ENCODE measurements at places on chromosomes 16 and 17.

DNA sequence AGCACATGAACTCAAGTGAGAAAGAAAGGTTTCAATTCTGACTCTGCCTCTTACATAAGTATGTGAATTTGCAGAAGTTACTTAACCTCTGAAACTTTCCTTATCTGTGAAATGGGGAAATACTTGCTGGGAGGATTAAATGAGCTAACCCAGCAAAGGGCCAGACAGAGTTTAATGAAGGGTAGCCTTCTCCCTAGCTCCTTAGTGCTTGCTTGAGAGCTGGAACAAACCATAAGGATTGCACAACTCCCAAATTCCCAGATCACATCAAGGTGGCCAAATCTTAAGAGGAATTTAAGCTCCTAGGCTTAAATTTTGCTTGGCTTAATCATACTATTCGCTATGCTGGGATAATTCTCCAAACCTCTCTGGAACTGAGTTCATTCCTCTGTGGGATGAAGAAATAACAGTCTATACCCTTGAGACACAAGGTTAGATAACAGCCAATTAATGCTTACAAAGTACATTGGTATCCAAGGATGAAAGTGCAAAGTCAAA, 11.8 kb upstream of the WSB1 start:
- no peak for DNase-seq

GRCh38 chr17:37483311-37484039, 6.2 kb upstream of the DUSP14 start:
- DNase-seq: no peak

- DNase-seq: no peak
These were observed 32.9 kb upstream of the FBXO47 start for GRCh38 chr17:39000021-39000601.

- no peak for DNase-seq
These were observed 107.7 kb upstream of the GPR139 start for GRCh38 chr16:20181416-20181815.

GRCh38 chr17:57210224-57210553, 46.1 kb upstream of the MSI2 start:
- DNase-seq: no peak

- DNase-seq: no peak
These were observed 564.5 kb downstream of the CDH8 start for GRCh38 chr16:61471737-61472136.

- DNase-seq: no peak
These were observed 74.5 kb upstream of the MYOCD start for GRCh38 chr17:12591021-12591735.

DNA sequence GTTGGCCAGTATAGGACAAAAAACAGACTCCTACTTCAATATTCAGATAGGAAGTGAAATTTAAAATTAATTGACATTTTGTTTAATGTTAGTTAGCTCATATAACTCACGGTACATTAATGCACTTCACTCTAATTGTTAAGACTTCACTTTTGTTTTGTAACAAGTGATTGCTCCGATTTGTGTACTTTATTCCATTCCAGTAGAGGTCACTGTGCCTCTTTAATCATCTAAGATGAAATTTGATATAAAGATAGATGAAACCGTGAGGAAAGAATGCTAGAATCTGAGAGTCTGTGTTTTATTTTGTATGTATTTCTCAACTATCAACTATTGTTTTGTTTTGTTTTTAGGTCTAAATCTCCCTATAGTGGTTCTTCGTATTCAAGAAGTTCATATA, 29.0 kb downstream of the RBBP6 start:
- DNase-seq: no peak

DNA sequence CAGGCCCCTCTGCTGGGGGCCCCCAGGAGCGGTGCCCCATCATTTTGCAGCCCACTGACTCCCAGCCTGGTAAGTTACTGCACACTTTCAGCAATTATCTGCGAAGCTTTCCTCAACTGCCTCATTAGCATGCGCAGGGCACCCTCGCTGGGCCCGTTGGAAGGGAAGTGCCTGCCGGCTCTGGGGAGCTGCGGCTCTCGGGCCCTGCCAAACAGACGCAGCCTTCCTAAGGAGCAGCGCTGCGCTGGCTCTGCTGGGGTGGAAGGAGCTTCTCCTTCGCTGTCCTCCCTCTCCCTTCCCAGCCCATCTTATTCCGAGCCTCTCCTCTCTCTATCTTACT, 71.0 kb downstream of the RBBP6 start:
- DNase-seq: no peak

DNA sequence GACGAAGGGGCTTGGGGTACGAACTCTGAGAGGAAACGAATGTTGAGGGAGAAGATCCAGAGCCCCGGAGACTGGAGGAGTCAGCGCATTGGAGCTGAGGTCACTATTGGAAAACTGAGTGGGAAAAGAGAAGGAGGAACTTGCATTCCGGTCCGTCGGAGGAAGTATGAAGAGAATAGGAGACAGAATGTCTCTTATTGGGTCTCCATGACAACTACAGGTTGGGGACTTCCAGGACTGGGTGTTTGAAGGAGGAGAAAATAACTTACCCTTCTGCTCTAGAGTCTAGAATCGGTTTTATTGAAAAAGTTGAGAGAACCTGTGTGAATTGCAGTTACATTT, 537 bp downstream of the GOSR1 start:
- no peak for DNase-seq

DNA sequence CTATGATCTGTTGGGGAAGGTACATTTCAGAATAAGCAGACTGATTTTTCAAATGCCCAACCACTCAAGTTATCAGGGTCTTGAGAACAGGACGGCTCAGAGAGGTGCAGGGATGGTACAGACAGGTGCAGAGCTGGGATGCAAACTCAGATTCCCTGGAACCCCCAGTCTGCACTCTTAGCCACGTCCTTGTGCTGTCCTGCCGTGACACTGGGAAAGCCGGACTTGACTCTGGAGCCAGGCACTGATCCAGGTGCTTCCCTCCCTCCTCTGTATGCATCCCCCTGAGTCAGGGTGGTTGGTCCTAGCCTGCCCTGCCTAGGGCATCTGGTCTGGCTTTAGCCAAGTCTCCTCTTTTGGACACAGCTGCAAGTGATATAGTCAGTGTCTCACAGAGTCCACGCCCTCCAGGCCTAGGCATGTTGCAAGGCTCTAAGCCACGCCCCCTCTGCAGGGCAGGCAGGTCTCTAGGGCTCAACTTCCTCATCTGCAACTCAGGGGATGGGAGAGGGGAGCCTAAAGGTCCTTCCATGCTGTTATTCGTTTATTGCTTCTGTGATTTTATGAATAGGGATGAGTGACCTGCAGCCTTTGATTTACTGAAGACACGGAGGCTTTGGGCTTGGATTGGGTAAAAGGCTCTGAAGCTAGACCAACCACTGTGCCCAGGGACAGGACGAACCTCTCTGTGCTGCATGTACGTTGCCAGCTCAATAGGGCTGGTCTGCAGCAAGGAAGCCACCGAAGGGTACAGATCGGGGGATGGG, 97.3 kb downstream of the SDK2 start:
- DNase-seq: no peak

DNA sequence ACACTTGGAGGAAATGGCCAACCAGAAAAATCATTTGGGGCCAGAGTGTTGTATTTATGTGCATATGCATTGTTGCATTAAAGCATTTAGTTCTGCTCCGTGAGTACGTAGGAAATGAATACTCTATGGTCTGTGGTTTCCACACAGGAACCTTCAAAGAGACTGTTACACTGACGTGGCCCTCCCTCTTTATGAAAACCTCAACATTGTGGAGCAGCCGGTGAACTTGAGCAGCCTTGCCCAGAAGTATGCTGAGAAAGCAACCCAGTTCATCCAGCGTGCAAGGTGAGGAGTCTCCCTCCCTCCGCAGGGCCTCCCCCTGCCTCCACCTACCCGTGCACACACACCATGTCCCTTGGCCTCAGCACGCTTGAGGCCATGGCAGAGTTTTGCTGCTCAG, 65.2 kb downstream of the ARSG start:
- no peak for DNase-seq

DNA sequence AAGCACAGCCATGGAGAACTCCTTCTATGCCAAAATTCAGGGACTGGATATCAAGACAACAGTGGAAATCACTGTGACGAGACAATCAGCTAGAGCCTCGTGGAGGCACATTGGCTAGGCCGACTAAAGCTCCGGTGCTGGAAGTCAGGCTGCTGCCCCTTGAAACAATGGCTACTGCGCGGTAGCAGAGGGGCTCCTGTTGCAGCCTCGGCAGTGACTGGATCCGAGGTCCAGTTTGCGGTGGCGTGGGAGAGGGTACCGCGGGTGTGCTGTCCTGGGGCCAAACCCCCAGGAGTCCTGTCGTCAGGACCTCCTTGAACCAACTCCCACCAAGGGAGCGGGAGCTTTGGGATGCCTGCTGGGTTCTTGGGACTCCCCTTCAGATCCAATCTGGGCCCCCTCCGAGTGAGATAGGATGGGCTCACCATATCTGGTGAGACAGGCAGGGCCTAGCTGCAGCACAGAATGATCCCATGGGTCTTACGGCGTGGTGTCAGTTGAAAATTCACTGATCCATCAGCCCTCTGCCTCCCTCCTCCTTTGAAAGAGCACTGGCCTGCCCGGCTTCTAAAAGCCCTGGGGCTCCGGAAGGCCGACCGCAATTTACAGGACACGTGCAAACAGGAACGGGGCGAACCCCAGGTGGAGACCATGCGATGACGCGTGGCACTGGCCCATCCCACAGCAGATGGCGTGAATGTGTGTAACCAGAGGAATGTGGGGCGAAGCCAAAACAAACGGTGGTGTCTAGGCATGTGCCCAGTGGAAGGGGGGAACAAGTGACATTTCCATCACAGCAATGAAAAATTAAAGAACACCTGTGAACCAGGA, 15.8 kb upstream of the KCNJ18 start:
- DNase-seq: no peak

GRCh38 chr17:42924891-42925290, 24.3 kb downstream of the G6PC1 start:
- no peak for DNase-seq

DNA sequence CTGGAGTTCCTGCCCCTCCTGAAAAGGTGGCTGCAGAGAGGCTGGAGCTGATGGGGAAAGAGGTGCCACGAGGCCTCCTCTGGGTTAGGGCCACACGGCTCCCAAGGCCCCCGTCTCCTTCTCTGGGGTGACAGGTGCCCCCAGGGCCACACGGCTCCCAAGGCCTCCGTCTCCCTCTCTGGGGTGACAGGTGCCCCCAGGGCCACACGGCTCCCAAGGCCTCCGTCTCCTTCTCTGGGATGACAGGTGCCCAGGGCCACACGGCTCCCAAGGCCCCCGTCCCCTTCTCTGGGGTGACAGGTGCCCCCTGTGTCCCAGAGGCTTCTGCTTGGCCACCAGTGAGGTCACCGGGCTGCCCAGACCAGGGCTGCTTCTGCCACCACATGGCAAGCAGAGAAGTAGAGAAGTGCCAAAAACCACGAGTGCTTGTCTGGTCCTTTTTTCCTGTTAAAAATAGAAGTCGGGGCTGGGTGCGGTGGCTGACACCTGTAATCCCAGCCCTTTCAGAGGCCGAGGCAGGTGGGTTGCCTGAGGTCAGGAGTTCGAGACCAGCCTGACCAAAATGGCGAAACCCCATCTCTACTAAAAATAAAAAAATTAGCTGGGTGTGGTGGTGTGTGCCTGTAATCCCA, 4.1 kb downstream of the CAPN15 start:
- DNase-seq: no peak

- no peak for DNase-seq
These were observed 73.8 kb downstream of the NDE1 start for GRCh38 chr16:15723808-15724207.
